Stimulated activated CD4-positive, alpha-beta T cell treated with anti-CD3 and anti-CD28 coated beads, Interleukin-1b, Interleukin-23, amount 100 ng/mL, for 24 hours (primary cell): ENCODE measurements at places on chromosomes 1 and 21.

- DNase-seq, result no peak
These were observed 99.5 kb downstream of the PRKAB2 start for GRCh38 chr1:147072482-147073432.

- no peak for DNase-seq
These were observed 940 bp downstream of the SOX13 start for GRCh38 chr1:204073837-204074273.

GRCh38 chr1:248695451-248696132 lies 7.0 kb downstream of the OR14I1 start:
- no peak for DNase-seq

- DNase-seq, result no peak
These were observed 3.5 kb upstream of the ILDR2 start for GRCh38 chr1:166978821-166979220.

GRCh38 chr1:63704443-63704842 lies 69.4 kb upstream of the ROR1 start:
- DNase-seq, result no peak

- DNase-seq, result no peak
These were observed 151.7 kb downstream of the PCP4 start for GRCh38 chr21:40018871-40019475.

DNA sequence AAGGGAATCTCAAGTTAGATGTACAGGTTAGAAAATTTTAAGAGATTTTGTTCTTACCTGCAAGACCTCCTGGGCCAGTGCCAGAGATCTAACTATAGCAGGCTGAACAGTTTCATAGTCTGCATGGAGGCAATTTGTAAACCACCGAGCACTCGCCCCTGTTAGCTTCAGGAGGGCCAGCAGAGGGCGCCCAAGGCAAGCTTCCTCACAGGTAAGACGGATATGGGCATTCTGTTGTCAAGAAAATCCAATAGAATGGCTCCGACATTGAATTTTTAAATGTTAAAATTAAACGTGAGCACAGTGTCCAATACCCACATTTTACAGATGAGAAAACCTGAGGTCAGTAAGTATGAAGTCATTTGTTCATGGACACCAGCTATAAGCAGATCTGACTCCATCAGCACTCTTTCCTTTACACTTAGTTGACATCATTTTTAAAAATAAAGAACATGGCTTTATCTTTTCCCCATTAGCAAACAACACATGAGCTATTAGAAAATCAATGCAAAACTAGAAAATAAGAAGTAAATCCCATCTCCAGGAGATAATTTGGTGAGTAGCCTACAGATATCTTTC lies 2.2 kb downstream of the REG4 start:
- DNase-seq, result peak; percentile 48

GRCh38 chr1:10242811-10243210 lies 32.4 kb downstream of the KIF1B start:
- DNase-seq, result no peak

DNA sequence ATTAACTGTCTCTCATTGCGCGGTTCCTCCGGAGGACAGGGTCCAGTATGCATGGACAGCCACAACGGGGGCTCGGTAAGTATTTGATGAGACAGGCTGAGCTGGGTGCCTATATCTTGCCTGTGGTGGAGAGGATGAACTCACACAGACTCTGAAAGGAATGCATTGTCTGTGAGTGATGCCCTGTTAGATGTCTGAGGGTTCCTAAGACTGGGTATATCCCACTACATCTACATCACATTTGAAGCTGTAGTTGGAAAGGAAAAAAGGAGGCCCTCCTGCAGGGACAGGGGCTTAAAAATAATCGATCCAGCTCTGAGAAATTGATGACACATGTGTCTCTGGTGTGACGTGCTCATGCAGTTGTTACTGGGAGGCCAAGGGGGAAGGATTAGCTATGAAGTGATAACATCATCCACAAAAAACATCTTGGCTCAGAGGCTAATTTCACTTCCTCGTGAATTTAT lies 1.9 kb downstream of the ADARB1 start:
- DNase-seq, result no peak

DNA sequence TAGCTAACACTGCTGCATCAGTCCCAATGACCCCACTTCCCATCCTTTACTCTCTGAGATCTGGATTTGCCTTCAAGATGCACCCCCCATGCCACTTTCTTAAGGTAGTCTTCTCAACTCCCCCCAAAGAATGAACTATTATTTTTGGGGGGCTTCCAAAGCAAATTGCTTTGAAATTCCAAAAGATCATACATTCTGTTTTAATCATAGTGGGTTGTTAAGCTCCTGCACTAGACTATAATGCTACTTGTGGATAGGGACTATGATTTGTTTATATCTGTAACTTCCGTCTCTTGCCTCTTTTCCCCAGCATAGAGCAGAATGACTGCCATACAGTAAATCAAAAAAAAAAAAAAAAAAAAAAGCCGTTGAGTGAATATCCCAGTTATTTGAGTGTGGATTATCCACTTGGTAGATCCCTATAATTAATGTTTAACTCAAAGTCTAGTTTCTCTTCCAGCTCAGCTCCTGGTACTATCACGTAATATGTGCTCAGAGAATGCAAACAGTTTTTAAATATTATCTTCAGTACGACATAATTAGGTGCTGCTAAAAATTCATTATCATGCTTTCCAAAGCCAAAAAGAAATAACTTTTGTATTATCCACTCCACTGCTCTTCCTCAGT lies 26.9 kb downstream of the KIRREL1 start:
- DNase-seq, result no peak

DNA sequence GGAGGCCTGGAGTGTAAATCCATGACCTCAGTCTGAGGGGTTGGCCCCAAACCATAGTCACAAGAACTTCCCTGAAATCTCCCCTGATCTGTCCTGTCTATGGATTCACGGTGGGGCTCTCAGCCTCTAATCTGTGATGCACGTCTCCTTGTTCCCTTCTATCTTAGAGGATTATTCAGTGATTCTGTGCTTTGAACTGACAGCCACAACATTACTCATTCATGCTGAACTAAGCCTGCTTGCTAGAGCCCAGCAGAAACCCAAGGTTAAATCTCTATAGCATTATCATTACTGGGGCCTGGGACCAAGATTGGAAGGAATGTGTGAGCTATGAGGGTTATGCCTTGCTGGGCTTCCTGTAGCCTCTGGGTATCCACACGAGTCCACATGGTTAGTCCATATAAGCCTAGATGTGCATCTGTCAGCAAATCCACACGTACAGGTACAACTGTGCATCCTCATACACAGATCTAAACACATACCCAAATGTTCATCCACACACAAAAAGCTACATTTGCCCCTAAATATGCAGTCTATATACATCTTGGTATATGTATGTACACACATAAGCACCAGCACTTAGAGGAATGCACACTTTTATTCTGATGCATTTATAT lies 22.4 kb upstream of the MAGOH start:
- DNase-seq, result no peak

DNA sequence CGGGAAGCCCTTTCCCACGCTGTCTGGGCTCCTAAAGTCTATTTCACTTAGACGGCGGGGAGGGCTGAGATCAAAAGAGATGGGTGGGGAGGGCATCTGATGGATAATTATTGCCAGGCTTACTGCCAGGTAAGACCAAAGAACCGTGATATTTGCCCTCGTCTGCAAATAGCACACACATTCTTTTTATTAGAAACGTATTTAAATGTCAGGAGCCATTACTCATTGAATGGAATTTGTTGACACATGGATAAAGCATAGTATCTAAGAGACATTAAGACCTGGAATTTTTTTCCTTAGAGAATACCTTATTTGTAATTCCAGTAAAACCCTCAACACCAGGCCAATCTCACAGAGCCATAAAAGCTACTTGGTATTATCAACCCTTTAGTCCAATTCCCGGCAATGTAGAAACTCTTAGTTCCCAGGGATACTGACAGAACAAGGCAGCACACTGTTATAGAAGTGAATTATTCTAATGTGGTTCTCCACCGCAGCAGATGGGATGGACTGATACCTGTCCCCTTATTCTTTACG lies 10.6 kb downstream of the URB1 start:
- DNase-seq, result no peak

DNA sequence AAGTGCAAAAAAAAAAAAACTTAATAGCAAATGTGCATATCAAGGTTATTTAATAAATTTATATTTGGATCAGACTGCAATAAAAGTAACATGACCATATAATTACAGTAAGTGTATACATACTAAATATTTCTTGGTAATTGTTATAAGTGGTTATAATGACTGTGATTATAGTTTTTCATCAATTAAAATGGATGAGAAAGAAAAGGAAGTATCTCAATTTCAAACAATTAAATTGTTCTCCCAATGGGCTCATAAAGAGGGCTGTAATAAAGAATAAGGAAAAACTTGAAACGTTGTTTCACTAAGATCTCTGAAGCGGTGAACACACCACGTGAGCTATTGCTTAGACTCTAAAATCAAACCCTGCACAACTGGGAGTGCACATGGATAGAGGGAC lies 104.1 kb downstream of the CDC42BPA start:
- no peak for DNase-seq

GRCh38 chr21:46634427-46634826 lies 1.0 kb upstream of the PRMT2 start:
- no peak for DNase-seq

- no peak for DNase-seq
These were observed 321.7 kb downstream of the HHAT start for GRCh38 chr1:210650403-210650802.

GRCh38 chr1:160366731-160367515 lies at the start of gene NHLH1:
Gene NHLH1, plus strand, starts transcription at chr1:160367071. Its CDS starts 3,661 bp downstream, at chr1:160370732.
- no peak for DNase-seq

GRCh38 chr1:46039571-46040052 lies 92.8 kb downstream of the PIK3R3 start:
- no peak for DNase-seq

DNA sequence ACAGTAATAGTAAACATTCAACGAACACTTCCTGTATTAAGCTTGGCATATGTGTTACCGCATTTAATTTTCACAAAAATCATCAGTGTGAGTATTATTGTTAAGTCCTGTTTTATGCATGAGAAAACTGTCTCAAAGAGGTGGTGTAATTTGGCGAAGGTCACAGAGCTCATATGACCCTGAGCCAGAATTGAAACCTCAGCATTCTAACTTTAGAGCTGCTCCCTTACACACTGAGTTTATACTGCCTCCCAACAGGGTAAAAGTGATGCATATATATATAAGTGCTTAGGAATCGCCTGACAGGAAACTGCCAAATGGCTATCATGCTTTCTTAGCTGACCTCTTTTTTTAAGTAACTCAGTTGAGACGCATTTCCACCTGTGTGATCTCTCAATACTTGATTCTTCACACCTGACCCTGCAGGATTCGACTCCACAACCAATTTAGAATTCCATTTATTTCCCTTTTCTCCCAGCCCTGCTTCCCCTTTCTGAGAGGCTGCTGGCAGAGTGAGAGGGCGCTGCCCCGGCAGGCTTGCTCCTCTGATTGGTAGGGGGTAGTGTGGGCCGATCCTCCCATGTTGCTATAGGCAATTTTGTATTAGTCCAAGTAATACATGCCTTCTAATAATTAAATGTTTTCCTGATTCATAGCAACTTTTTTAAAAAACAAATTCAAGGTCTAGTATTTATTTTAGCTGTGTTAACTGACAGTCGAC lies 40.5 kb downstream of the ZBTB40 start:
- no peak for DNase-seq

DNA sequence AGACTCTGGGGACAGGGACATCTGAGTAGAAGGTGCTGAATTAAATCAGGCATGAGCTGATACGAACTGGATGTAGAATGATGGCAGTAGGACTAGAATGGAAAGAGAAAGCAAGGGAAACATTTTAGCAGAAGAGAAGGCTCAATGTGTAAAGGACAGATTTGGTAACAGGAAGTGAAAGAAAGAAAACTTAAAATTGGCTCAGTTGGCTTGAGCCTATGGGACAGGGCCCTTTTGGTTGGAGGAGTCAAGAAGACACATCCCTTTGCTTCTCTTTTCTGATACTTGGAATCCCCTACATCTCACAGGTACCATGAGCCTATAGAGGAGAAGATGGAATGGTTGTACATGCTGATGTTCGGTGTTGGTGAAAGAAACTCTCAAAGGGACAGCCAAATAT lies 300.6 kb upstream of the PLXNA2 start:
- no peak for DNase-seq

- no peak for DNase-seq
These were observed 4.5 kb upstream of the LRRC8D start for GRCh38 chr1:89816366-89816765.

- no peak for DNase-seq
These were observed 1.4 kb downstream of the PI4KB start for GRCh38 chr1:151325646-151326429.

GRCh38 chr21:46195595-46196195 lies 11.4 kb upstream of the SPATC1L start:
- no peak for DNase-seq

DNA sequence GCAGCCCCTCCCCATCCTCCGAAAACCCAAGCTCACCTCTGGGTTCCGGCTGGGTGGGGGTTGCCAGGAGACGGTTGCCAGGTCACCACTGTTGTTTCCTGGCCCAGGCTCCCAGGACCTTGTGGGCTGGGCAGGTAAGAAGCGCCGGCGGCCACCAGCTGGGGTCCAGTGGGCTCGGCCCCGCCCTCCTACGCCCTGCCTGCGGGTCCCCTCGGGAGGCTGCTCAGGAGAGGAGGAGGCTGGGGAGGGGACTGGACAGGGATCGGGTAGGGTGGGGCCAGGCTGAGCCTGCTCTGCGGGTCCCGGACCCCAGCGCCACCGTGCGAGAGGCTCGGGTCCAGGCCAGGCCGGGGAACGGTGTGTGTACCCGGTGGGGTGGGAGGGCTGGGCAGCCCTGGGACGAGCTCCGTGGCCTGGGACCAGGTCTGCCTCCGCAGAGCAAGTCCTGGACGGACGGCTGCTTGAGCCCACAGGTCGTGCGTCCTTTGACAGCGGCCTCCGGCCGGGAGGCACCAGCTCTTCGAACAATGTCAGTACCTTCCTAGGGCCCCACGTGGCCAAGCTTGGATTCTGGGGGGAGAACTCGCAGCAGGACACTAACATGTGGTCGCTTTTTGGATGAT lies at the start of gene TTLL10:
TTLL10 (plus strand) TSS at position 88 of the 623 bp plus-strand sequence. CDS start 5,336 bp downstream, outside the sequence.
- no peak for DNase-seq

DNA sequence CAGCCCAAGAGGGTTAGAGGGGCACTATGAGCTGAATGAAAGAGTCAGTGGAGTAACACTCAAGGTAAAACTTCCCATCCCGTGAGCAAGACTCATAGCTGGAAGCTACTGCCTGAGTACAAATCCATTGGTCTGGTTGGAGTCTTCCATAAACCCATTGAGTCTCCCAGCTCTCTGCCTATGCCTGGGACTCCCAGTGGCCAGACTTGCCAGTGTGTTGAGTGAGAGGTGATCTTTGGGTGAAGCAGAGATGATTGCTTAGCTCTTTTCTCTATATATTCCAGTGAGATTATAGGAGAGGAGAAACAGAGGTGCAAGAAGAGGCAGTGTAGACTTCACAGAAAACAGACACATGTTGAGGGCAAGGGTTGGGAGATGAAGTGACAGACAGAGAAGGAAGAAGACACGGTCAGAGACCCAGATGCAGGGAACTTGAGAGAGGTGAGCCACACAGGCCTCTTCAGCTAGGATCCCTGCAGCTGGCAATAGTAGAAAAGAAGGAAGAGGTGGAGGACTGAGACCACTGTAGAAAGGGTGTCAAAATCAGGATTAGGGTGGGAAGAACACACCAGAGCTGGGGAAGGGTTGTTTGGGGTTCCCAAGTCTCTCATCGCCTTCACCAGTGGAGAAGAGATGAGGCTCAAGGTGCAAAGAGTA lies 3.7 kb downstream of the FOXD2 start:
- DNase-seq, result no peak
